ENCODE measurements at places on chromosomes 3 and 15. TPM values are rescaled to one million over a fixed set of nuclear protein-coding genes. Genes with fewer than 3 reads are reported as not detected.

DNA sequence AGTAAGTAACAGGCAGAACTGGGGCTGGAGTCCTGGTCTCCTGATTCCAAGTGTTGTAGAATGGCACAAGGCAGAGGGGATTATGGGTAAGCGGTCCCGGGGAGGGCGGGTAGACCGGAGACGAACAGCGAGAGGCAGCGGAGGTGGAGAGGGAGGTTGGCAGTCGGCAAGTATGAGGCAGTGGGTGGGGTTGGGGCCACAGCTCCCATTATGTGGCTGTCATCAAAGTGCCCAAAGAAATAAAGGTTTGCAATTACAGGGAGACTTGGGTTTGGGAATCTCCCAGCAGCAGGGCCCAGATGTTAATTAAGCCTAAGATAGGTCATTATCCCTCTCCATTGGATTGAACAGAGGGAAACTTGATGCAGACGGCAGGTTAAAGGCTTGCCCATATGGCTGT is 16.9 kb downstream of the FAM43A start:
- DNase-seq: no peak

GRCh38 chr15:32979710-32980109 is 214.8 kb downstream of the FMN1 start:
- DNase-seq: no peak

DNA sequence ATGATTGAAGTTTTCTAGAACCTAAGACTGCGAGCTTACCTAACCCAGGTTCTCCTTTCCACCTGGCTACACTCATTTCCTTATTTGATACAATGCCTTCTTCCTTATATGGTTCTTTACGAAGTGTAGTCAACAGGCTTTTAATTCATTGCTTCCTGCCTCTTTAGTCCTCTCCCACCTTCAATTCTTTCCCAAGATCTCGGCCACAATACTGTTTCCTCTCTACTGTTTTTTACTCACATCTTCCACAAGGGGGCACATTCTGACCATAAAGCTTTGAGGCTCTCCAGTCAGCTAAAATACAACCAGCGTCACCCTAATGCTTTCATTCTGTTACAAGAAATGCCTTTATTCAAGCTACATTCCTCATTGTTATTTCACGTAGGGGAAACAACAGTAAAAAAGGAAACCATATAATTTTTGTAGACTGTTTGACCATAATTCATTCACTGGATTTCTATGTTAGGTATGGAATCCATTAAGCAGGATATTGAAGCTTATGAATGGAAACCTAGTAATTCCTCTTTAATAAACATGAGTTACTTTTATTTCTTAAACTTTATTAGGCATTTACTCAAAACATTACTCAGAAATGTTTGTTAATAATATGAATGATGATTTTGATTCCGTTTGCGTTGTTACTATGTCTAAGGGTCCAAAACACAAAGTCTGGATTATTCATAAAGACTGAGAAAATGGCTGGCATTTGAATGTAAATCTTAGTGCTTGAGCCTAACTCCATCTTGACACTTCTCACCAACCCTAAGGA is 29.5 kb upstream of the VEPH1 start:
- no peak for DNase-seq

DNA sequence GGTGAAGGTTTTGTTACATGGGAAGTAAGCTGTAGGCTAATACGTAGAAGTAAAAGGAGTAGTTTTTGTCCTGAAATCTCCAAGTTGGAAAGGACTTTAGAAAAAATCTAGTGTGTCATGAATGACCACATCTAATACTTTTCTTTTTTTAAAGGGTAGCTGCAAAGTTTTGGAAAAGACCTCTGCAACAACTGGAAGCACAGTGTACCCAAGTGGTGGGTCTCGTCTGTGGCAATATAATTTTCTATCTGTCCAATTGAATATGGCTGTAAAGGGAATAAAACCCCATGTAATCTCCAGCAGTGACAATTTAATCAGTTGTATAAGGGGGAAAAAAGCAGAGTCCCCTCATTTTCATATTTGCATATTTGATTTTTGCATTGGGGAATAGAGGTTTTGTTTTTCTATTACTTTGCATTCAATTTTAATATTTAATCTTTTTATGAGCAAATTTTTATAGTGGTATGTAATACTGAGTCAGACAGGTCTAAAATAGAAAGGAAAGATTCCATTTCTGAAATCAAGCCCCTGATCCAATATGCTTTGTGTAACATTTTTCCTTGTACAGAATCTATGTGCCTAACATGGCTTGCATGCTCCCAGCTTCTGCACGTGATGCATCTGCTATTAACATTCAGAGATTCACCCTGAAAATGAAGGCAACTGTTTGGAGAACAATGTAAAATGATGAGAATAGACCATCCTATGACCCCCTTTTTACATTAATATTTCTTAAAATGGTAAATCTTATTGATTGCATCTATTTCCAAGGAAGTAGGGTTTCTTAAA is 531.4 kb downstream of the ZIC1 start:
- DNase-seq: no peak

GRCh38 chr3:45817831-45818522 is 21.6 kb upstream of the SLC6A20 start:
- DNase-seq: no peak

GRCh38 chr3:123481722-123482457 is 33.0 kb upstream of the ADCY5 start:
- no peak for DNase-seq

DNA sequence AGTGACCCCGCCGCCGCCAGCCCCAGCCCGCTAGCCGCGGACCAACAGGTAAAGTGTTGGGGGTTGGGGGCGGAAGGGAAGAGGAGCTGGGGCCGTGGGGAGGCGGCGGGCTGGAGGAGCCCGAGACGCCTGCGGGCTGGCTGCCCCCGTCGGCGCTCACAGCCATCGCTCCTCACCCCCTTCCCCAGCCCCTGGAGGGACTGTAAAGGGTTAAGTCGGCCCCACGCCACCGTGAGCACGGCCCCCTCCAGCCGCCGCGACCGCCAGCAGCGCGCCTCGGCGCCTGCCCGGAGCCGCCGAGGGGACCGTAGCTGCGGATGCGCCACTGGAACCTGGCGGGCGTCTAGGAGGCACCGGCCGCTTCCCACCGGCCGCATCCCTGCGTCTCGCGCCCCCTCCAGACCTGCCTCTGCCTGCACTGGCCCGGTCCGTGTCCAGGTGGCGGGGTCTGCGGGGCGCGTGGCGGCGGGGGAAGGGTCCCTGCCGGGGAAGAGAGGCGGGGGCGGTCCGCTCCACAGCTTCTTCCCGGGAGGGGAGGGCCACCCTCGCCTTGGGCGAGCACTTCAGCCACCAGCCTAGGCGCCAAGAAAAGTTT is 522 bp downstream of the MED12L start:
- DNase-seq: peak; percentile 43

- DNase-seq: peak; percentile 50
These were observed 95.7 kb downstream of the NEDD4 start for GRCh38 chr15:55897560-55898336.

DNA sequence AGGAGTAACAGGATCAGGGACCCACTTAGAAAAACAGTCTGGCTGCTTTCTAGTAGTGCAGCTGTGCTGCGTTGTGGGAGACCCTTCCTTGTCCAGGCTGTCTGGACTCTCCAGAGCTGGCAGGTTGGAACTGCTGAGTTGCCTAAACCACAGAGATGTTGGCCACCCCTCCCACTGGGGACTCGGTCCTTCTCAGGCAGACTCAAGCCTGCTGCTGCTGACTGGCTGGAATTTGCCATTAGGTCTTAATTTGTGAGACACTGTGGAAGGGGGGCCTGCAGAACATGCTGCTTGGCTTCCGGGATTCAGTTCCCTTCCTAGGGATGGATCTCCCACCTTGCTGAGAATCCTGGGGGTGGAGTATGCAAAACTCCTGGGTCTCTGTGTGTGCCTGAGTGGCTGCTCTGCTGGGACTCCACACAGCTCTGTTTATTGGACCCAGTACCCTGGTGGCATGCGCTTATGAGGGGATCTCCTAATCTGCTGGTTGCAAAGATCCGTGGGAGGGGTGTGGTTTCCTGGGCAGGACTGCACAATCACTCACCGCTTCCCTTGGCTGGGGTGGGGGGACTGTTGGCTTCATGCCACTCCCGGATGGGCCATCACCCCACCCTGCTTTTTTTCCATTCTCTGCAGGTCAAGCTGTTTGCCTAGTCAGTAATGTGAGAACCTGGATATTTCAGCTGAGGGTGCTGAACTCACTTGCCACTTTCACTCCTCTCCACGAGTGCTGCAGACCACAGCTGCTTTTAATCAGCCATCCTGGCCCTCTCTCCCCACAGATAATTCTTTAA is 150.5 kb downstream of the CFAP20DC start:
- peak; percentile 68 for DNase-seq

- peak; percentile 87 for DNase-seq
These were observed at the start of gene SLC49A4 for GRCh38 chr3:122794779-122795673. Gene SLC49A4 (plus strand): TSS chr3:122795069. CDS start chr3:122795193, 124 bp downstream.

DNA sequence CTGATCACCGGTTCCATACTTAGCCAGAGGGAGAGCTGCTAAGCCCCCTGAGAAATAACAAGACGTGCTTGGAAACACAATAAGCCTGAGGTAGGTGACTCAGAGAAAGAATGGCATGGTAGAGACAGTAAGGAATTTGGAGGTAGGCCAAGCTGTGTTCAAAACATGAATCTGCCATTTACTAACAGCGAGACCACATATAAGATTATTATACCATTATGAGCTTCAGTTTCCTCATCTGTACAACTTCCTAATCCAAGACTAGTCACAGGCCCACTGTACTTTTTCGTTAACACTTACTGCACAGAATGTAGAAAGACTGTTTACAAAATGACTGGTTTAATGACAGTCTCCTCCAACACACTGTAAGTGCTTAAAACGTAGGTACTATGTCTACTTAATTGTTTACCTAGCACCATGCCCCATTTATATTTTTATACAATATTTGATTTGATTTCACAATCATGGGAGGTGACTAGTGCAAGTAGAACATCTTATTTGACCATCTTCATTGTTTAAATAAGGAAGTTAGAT is 25.7 kb downstream of the ATOSA start:
- no peak for DNase-seq

The ZNF620 gene
- 1.0 TPM for total RNA-seq

The DPPA4 gene
- not detected for total RNA-seq

The ANKRD34C gene
- not detected for total RNA-seq

The LRRC3B gene
- 0.13 TPM for total RNA-seq
